ENCODE measurements at places on chromosomes 11 and 22.

DNA sequence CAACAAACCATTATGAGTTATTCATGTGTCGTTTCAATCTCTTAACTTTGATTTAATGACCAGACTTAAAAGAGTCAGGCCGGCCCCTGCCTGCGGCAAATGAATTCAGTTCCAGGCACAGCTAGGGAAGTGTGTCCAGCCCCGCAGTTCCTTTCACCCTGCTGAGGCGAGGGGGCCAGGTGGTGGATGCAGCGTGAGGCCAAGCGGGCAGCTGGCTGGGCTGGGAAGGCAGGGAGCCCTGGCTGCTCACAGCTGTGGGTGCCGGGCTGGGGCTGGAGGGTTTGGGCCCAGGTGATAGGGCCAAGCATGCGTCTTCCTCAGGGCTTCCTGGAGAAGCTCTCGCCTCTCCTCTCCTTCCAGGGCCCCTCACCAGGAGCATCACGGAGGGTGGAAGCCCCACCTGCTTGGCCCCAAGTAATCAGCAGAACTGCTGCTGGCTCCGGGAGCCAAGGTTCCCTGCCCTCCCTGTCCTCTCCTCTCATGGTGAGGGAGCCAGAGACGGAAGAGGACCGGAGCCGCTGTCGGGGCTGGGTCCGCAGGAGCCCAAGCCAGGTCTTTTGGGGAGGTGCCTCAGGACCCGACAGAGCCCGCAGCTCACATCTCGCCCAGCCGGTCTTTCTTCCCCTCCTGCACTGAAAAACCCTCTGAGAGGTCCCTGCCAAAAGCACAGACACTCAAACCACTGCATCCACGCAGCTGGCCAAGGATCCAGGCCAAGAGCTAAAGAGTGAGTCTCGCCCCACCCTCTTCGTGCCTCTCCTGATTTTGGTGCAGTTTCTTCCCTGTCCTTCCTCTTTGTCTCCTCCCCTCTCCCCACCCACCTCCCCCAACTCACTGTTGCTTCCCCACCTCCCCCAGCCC lies 97.0 kb downstream of the ST3GAL4 start:
- DNase-seq = no peak

DNA sequence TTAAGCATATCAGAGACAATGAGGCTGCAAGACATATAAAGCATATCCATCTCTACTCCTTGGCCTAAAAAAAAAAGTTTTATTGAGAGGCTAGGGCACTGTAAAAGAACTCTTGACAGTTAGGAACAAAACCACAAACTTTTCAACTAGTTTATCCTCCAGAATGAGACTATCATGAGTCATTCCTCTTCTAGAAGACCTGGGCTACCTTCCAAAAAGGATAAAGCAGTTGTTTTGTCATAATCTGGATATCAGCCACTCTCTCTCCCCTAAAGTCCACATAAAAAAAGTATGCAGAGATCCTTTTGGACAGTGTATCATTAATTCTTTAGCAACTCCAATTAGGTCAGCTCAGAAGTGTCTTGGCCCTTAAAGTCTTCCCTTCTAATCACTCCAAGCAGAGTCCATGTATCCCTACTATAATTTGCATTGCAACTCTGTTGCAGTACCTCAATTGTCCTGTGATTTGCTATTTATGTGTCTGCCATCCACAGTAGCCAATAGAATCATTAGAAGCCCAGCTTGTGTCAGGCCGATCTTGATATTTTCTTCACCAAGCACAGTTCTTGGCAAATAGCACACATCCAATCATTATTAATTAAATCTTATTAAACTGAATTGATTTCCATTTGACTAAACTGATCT lies 10.4 kb downstream of the OR51T1 start:
- DNase-seq = peak; percentile 60

- DNase-seq = no peak
Observed at GRCh38 chr11:123185326-123185725, 9.7 kb downstream of the CLMP start.

GRCh38 chr11:117511931-117512539 lies 184.4 kb downstream of the CEP164 start:
- no peak for DNase-seq

- no peak for DNase-seq
Observed at GRCh38 chr11:72637198-72637597, 37.0 kb downstream of the PDE2A start.

GRCh38 chr22:43996170-43996980 lies 27.7 kb upstream of the PARVB start:
- no peak for DNase-seq

DNA sequence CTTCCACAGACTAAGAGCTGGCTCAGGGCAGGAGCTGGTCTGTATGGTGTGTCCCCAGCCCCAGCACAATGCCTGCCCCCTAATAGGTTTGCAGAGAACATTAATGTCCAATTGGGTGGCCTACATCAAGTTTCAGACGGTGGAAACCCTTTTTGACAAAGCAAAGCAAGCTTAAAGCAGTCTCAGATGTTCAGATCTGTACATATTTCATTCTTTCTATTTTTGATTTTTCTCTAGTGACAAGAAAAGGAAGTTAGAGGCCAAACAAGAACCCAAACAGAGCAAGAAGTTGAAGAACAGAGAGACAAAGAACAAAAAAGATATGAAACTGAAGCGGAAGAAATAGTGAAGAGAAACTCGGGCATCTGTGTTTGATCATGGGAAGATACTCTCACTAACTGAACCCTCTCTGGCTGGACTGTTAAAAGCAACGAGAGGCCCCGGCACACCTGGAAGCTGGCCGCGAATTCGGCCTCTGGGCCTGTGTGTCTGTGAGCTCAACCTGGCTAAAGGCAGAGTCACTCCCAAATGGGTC lies 40.5 kb downstream of the NAT10 start:
- DNase-seq = no peak

GRCh38 chr22:32661296-32661695 lies 140.2 kb upstream of the TIMP3 start:
- DNase-seq = peak; percentile 86

DNA sequence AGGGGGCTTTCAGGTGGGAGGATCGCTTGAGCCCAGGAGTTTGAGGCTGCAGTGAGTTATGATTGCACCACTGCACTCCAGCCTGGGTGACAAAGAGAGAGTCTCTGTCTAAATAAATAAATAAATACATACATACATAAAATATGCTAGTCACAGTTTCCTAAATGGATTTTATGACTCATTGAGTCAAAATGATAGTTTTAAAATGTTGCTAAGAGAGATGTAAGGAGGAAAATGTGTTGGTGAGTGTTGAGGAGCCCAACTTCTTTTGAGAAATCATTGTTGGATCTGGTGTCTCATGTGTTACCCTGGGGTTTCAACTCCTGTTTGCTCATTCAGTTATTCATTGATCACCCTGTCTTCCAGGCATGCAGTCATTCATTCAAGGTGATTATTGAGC lies 21.0 kb downstream of the PARVB start:
- no peak for DNase-seq

DNA sequence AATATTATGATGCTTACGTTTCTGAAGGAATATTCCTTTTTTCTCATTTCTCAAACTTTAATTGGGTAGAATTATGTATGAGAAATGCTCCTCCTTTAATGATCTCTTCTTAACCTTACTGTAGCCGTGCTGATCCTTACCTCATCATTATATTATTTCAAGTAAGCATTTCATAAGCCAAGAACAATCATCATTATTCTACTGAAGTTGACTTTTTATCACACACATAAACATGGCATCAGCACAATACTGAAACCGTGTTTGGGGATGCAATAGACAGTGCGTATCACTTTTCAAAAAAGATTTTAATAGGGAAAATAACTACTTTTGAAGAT lies 162.8 kb downstream of the ARHGAP42 start:
- no peak for DNase-seq

DNA sequence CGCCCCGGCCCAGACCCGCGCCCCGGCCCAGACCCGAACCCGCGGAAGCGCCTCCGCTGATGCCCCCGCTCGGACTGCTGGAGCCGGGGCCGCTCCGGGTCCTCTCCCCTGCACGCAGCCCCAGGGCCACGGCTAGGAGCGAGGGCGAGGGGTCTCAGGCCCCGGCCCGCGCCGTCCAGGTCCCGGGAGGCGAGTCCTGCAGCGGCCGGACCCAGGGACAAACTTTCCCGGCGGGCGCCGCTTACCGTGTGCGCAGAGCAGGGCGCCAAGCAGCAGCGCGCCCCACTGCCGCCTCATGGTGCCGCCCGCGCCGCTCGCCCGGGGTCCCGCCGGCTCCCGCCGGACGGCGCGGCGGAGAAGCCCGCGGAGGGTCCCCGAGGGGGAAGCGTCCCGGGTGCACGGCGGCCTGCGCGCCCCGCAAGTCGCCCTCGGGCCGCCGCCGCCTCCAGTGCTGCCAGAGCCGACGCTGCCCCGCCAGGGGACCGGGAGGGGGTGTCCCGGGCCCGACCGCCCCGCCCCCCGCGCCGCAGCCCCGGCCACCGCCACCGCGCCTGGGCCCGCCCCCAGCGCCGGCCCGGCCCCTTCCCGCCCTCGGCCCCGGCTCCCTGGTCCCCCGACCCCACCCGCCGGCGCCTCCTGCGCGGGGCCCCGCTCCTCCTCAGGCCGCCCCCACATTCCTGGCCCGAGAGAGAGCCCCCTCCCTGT lies at the start of gene LRP4:
Gene LRP4, minus strand, starts transcription at position 468 of the 705 bp plus-strand sequence. Its CDS starts 171 bp downstream, at position 297.
- DNase-seq = peak; percentile 85

- no peak for DNase-seq
Observed at GRCh38 chr11:44746894-44747293, 20.1 kb downstream of the TSPAN18 start.

DNA sequence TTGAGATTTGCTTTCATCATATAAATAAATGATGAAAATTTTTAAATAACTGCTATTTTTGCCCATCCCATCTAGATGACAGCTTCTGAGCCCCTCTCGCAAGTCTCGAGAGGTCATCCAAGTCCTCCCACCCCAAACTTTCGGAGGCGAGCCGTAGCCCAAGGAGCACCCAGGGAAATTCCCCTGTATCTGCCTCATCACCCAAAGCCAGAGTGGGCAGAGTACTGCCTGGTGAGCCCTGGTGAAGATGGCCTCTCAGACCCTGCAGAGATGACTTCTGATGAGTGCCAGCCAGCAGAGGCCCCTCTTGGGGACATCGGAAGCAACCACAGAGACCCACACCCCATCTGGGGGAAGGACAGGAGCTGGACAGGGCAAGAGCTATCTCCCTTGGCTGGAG lies 83.9 kb upstream of the PARVA start:
- DNase-seq = no peak

- DNase-seq = no peak
Observed at GRCh38 chr11:131311776-131312514, 58.5 kb upstream of the NTM start.

- DNase-seq = no peak
Observed at GRCh38 chr11:116403794-116404461, 368.9 kb downstream of the BUD13 start.

DNA sequence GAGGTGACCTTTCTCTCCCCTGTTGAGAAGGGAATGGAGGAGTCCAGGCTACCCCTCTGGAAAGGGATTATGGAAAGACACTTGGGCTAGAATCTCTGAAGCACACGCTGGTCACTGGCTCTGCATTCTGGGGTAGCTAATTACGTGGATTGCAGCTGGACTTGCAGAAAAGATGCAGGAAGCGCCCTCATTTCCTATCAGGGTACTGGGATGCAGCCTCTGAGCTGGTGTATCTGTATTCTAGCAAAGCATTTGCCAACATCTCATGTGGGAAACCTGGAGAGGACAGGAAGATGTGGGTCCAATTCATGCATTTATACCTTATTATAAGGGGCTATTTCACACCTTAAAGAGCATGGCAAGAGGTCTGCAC lies 44.3 kb downstream of the CD82 start:
- DNase-seq = no peak

DNA sequence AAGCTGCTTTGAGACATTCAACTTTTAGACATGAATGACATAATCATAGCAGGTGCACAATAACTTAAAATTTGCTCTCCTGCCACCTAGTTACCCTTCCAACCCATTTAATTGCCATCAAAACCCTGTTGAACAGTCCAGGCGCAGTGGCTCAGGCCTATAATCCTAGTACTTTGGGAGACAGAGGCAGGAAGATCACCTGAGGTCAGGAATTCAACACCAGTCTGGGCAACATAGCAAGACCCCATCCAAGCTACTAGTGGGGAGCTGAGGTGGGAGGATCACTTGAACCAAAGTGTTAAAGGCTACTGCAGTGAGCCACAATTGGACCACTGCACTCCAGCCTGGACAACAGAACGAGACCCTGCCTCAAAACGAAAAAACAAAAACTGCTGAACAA lies 4.0 kb upstream of the PHF21A start:
- DNase-seq = no peak

GRCh38 chr11:12179019-12179418 lies 68.6 kb downstream of the MICAL2 start:
- no peak for DNase-seq

DNA sequence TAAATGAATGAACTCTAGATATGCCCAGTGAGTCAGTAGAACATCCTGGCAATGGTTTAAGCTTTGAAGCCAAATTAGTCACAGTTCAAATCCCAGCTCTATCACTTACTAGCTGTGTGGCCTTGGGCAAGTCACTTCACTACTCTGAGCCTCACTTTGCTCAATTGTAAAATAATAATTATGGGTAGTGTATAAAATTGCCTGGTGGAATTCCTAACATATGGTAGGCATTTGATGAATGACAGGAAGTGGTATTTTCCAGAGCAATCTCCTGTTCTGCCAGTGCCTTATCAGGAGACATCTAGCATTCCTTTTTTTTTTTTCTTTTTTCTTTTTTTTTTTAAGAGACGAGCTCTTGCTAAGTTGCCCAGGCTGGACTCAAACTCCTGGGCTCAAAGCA lies 13.0 kb downstream of the SCN4B start:
- no peak for DNase-seq

GRCh38 chr11:76455331-76455730 lies 10.5 kb downstream of the EMSY start:
- DNase-seq = no peak

GRCh38 chr11:47991266-47991830 lies 11.0 kb downstream of the PTPRJ start:
- DNase-seq = no peak

DNA sequence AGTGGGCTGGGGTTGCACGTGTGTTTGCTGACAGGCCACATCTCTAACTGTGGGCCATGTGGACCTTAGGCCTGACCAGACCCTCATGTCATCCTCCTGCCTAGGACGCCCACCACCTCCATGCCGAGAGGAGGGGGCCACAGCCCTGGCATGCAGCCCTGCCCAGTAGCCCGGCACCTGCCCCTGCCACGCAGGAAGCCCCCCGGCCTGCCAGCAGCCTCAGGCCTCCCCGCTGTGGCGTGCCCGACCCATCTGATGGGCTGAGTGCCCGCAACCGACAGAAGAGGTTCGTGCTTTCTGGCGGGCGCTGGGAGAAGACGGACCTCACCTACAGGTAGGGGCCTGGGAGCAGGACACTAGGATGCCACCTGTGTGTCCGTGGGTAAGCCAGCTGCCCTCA lies 6.4 kb downstream of the MMP11 start:
- DNase-seq = no peak

DNA sequence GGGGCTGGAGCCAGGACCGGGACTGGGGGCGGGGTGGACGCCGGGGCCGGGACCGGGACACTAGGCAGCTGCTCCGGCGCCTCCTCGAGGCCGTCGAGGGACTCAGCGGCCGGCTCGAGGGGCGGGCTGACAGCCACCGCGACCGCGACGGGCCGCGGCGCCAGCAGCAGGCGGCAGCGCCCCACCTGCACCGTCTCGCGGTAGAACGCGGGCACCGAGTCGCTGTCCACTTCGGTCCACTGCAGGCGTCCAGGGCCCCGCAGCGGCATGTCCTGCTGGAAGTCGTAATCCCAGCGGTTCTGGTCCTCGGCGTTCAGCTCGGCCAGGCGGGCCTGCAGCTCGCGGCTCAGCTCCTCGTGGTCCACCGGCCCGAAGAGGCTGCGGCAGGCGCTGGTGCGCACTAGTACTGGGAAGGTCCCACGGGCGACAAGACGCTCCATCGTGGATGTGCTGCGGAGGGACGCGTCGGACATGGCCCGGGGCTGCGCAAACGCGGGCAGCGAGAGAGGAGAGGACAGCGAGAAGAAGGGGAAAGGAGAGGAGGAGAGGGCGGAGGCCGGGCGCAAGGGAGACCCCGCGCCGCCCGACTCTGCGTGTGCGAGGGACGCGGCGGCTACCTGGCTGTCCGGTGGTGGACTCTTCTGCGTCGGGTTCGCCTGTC lies 428 bp downstream of the CDKN1C start:
- DNase-seq = peak; percentile 76

Measured in GM03348 (cell line).